AG10803 (cell line): ENCODE measurements at places on chromosomes 11 and 22.

DNA sequence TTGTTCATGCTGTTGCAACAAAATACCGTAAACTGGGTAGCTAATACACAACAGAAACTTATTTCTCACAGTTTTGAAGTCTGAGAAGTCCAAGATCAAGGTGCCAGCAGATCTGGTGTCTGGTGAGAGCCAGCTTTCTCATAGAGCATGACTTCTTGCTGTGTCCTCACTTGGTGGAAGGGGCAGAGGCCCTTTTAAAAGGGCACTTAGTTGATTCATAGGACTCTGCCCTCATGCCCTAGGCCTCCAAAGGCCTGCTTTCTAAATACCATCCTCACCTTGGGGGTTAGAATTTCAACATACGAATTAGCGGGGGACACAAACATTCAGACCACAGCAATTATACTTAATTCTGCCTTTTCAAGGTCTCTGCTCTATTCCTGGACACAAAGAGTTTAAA is 52.3 kb upstream of the FDX1 start:
- DNase-seq: no peak

GRCh38 chr11:61429346-61429690 is 457 bp downstream of the CPSF7 start:
- peak; percentile 60 for DNase-seq

DNA sequence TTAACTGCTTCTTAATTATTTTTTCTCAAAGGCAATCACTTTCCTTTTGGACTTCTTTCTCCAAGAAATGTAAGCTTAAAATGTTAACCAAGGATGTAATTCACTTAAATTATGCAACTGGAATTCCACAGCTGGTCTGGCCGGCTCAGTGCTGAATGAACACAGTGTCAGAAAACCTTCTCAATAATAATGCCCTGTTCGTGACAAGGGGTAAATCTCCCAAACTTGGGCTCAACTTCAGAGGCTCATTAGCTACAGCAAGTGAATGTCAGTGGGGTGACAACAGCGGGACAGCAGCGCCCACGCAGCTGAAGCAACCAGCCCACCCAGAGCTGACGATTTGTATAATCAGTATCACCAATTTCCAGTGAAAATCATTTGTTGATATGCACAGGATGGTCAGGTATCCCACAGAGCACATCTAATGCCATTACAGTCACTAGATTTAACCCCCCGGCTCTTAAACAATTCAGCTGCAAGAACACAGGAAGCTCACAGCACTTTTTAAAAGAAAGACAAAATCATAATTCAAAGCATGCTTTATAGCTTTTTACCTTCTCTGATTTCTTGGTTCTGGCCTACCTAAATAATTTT is 704.8 kb downstream of the DLG2 start:
- DNase-seq: peak; percentile 38

DNA sequence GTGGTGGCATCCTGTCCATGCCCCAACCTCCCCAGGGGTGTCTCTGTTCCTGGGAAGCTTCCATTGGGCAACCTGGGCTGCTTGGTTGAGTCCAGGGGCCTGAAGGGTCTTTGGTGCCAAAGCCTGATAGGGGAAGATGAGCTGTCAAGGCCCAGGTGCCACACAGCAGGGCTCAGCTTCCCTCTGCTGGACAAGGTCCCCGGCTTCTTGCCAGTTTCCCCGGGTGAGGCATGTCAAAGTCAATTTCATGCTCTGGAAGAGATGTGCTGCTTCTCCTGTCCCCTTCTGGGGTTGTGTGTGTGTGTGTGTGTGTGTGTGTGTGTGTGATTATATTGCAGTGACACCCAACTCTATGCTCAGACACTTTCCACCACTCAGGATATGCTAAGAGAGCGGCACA is 26.9 kb downstream of the TP53I11 start:
- no peak for DNase-seq

GRCh38 chr22:19599626-19600243 is 75.5 kb upstream of the CLDN5 start:
- no peak for DNase-seq

- no peak for DNase-seq
Observed at GRCh38 chr22:41969110-41969646, at the start of gene SEPTIN3. Gene SEPTIN3 (plus strand): TSS chr22:41969443. CDS start chr22:41971493, 2,050 bp downstream.

DNA sequence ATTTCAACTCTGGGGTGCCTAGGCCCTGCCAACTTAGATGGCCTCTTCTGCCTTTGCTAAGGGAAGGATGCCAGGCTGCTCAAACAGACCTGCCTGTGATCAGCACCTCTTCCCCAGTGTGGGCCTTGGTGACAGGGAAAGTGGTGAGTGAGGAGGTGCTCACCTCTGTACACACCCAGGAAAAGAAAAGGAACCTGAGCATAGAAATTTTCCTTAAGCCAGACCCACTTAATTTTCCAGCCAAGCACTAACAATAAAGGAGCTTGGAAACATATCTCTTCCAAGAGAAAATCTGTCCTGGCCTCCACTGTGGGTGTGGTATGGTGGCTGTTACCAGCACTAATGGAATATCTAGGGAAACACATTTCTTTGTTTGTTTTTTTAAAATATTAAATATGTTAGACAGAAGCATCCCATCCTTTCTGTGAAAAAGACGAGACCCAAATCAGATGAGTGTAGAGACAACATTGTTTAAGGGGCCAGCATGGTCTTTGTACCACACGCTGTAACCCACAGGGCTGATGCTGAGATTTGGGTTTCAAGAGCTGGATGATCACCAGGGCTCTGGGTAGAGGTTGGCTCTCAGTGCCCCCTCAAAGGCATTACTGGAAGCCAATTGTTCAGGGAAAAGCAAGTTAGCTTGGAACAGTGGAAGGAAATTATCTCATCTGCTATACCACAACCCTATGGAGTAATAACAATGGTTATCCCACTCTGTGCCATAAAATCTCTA is 472.2 kb downstream of the INSC start:
- no peak for DNase-seq

DNA sequence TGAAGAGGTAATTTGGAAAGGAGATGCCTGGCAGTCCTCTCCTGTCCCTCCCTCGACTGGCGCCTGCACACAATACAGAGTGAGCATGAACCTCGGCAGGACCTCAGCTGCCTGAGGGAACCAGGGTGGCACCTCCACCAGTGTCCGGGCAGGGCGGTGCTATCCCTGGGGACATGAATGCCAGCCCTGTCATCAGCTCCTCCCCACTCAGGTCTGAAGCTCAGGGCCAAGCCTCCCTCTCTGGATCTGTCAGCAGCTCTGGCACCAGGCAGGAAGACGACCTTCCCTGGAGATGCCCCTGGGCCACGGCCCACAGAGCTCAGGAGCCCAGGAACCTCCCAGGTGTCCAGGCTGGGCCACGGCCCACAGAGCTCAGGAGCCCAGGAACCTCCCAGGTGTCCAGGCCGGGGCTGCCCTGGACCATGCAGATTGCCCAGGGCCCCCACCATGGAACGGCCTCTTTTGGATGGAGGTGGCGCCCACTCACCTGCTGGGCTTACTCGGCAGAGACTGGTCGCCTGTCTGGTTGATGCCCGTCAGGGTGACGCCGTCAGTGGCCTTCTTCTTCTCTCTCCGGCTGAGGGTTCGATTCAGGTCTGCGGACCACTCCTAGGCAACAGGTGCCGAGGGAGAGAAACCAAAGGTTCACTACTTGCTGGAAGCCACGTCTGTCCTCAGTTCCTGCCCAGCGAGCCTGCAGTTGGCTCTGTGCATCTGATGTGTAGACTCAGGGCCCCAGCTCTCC is 21.7 kb upstream of the ARFGAP3 start:
- DNase-seq: no peak

- DNase-seq: no peak
Observed at GRCh38 chr11:9639099-9639498, 24.8 kb upstream of the SWAP70 start.
